CD4-positive, alpha-beta T cell treated with Interleukin-17A for 1 hour (primary cell): ENCODE measurements at places on chromosomes 1 and 21.

- no peak for DNase-seq
Observed at GRCh38 chr1:183593356-183593755, 3.1 kb upstream of the NCF2 start.

GRCh38 chr1:151570819-151571218 lies 30.7 kb downstream of the TUFT1 start:
- no peak for DNase-seq

GRCh38 chr1:48739091-48739490 lies 37.6 kb downstream of the BEND5 start:
- no peak for DNase-seq

DNA sequence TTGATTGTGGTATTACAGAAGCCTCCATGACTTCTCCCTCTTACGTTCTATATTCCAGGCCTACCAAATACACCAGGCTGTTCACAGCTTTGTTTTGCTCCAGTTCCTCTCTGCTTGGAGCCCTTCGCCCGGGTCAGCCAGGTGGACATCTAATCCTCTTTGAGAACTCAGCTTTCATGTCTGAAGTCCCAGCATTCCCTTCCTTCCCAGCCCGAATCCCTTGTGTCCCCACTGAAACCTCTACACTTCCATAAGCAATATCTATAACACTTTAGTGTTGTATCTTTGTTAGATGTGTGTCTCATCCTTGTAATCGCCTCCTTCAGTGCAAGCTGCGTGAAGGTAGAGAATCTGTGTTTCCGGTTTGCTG lies 1.9 kb downstream of the RNF11 start:
- no peak for DNase-seq

DNA sequence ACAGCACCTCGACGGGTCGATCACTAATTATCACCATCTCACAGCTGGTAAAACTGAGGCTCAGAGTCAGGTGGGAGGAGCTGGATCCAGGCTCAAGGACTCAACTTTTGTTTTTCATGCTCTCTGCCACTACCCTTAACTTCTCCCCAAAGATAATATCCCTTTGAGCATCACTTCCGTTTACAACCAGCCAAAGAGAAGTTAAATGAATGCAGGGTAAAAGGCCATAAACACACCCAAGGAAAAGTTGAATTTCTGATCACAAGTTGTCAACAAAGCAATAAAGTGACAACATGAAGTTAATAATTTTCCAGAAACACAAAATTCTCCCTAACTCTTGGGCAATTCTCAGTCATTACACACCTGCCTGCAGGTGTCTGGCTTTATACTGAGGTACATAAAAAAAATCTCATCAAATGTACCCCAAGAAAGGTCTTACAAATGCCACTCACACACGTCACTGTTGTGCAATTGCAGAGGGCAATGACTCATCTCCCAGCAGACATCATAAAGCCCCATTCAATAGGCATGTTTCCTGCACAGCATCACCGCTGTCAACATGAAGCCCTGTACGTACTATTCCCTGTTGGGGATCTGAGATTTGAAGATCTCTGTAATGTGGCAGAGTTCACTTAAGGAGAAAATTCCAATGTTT lies 3.4 kb downstream of the OR2T11 start:
- no peak for DNase-seq

DNA sequence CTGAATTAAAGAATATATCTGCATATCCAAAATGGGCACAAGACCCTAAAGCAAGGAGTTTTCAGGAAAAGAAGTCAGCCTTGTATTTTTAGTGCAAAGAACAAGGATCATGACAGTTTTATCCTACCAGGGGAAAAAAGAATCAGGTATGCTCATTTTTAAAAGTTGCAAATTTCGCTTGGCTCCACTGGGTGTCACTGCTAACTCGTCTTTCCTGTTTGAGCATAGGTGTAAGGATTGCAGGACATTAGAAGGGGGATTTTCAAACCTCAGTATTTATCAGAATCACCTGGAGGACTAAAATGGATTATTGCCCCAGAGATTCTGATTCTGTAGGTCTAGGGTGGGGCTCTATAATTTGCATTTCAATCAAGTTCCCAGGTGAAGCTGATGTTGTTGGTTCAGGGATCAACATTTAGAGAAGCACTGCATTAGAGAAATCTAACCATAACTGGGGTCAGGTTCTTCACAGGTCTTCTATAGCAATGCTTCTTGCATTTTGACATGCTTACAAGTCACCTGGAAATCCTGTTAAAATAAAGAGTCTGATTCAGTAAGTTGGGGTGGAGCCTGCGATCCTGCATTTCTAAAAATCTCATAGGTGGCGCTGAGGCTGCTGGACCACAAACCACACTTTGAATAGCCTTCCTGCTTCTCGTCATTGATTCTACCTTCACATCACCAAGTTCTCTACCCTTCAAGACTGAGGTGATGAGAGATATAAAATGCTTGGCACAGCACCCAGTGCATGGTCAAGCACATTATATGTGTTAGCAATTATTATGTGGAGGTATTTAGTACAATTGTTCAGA lies 39.6 kb downstream of the NUF2 start:
- DNase-seq: peak; percentile 7

DNA sequence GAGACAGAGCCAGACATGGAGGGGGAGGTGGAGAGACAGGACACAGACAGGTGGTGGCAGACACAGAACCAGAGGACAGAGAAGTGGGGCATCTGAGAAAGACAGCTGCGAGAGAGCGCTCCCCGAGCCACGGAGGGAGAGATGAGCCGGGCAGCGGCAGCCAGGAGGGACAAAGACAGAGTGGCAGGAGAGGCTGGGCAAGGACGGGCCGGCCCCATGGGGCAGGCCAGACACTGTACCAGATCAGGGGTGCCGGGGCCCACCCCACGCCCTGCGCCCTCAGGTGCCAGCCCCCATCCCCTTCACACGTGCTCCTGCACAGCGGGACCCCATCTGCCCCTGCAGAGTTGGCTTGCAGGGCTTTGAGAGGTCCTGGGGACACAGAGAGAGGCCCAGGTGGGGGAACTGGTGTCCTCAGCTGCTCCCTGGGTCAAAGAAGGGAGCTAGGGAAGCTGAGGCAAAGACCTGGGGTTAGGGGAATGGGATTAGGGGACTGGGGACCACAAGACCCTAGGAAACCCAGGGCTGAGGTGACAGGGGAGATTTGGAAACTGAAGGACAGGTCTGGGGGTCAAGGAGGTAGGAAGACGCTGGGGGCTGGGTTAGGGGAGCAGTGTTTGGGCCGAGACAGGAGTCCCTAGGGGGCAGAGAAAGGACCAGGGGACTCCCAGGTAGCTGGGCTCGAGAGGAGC lies 643 bp downstream of the FNDC5 start:
- DNase-seq: no peak

DNA sequence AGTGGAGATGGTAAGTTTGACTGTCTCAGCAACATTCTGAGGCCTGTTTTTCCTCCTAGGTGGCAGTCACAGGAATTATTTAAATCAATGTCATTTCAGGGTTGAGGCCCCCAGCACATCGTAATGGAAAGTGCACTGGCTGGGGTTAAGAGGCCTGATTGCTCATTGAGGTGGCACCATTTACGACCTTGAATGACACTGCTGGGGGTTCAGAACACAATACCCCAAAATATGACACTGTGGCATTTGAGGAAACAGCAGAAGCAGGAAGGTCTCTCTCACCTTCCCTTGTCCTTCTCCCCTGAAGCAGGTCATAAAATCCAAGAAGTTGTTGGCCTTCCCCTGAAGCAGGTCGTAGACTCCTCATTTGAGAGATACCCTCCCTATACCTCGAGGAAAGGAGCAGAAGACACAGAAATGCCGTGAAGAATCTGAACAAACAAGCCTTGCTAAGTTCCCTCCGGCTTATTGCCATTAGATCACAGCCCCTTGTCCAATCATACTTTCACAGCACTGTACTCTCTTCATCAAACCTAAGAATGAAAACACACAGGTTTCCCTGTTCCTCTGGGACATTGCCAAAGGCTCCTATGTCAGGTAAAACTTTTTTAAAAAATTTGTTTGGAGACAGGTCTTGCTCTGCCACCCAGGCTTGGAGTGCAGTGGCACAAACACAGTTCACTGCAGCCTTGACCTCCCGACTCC lies 71.3 kb downstream of the S1PR1 start:
- DNase-seq: no peak
